ENCODE measurements at places on chromosomes 5 and 9. TPM values are rescaled to one million over a fixed set of nuclear protein-coding genes. Genes with fewer than 3 reads are reported as not detected.

SVEP1 gene
- 359 TPM for total RNA-seq

PLEKHG4B gene
- total RNA-seq = not detected

ADAMTS2 gene
- 79.4 TPM for total RNA-seq

MARCOL gene
- total RNA-seq = not detected

DNA sequence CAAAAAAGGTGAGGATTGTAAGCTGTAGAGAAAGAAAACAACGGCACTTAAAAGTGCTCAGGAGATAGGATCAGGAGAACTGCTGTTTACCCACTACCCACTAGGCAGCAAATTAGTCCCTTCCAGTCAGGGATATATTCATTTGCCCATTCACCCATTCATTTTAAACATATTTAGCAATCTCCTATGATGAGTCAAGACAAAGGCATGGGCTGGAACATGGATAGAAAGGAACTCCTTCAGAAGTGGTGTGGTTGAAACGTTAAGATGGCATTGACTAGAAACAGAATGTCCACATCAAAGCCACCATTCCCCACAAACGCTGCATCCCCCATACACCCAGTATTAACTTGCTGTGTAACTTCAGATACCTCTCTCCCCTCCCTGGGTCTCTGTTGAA is 225.7 kb downstream of the ASTN2 start:
- DNase-seq = no peak

- no peak for DNase-seq
Observed at GRCh38 chr9:121672213-121672612, 20.8 kb downstream of the DAB2IP start.

DNA sequence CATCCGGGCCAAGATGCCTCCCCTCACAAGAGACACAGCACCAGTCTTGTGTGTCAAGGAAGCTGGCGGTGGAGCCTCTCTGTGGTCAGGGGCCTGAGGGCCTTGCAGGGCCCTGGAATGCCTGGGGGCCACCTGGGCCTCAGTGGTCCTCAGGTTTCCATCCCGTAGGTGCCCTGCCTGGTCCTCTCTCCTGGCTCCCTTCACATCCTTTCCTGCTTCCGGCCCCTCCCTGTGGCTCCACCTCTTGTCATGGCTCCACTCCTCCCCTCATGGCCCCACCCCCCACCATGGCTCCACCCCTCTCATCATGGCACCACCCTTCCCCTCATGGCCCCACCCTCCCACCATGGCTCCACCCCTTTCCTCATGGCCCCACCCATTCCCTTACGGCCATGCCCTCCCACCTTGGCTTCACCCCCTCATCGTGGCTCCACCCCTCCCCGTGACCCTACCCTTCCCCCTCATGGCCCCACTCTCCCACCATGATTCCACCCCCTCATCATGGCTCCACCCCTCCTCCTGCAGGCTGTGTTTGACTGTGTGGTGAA is 175.8 kb downstream of the CACNA1B start:
- no peak for DNase-seq

- no peak for DNase-seq
Observed at GRCh38 chr5:38257308-38258041, 884 bp upstream of the EGFLAM start.

DNA sequence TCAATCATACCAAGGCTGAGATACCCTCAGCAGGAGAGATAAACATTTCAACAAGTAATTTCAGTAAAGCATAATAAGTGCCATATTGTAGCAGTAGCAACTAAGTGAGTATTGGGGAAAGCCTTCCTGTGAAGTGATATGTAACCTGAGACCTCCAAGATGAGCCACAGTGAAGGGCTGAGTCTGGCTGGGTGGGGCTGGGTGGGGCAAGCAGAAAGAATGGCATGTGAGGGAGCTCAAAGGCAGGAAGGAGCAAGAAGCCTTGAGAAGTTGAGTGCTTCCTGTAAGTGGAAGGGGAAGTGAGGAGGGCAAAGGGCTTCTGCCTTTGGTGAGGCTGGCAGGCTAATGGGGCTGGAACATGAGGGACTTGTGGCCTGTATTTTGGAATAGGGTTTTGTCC is 19.7 kb upstream of the ASTN2 start:
- no peak for DNase-seq

DNA sequence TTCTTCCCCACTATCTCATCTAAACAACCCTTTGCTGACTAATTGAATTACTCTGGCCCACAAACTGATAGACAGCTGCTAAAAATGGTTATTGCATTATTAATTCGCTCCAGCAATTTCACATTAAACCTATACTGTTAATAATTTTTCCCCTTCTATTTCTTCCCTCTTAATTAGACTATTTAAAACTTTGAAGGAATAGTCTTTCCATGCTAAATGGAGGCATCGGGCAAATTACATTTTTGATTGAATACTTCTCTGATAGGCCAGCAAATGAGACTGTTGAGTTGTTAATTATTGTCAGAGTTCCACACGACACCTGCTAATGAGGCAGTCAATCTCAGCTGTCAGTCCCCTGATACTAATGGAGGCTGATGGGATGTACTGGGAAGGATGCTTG is 242.5 kb downstream of the TRIM32 start:
- DNase-seq = no peak

DNA sequence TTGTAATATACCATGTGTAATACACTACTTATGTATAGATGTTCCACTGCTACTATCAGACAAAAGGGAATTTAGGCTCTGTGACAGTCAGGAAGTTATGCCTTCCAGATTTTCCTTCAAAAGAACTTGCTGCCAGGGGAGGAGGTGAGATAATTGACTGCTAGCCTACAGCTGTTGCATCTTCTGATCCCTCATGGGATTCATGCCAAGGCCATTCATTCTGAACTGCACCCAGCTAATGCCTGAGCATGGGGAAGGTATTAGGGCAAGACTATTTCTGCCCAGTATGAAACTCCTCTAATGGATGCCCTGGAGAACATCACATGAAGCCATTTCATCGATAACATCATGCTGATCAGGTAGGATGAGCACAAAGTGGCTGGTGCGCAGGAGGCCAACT is 746.5 kb upstream of the ZNF608 start:
- DNase-seq = no peak

GRCh38 chr5:156691572-156691971 is 158.5 kb upstream of the PPP1R2B start:
- no peak for DNase-seq

GRCh38 chr5:72107131-72107900 is at the start of gene MAP1B:
TSS of gene MAP1B (plus strand) at chr5:72107475. CDS start at chr5:72107532, 57 bp downstream.
- no peak for DNase-seq

- DNase-seq = no peak
Observed at GRCh38 chr5:132421462-132421861, 52.0 kb downstream of the SLC22A5 start.

GRCh38 chr5:154412316-154412715 is 33.5 kb upstream of the SAP30L start:
- DNase-seq = no peak

DNA sequence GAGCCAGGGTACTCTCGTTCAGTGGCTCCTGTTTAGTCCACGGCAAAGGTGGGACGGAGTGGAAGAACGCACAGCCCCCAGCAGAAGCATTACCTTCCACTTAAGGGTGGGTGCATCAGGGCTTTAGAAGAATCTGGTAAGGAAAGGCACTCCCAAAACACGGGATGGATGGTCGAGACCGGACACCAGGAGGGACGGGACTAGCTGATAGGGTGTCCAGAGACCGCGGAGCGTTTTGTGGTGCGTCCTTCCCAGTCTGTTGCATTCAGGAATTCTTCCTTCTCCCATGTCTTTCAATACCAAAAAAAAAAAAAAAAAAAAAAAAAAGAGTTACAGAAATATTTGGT is 545 bp upstream of the CTSV start:
- DNase-seq = no peak

DNA sequence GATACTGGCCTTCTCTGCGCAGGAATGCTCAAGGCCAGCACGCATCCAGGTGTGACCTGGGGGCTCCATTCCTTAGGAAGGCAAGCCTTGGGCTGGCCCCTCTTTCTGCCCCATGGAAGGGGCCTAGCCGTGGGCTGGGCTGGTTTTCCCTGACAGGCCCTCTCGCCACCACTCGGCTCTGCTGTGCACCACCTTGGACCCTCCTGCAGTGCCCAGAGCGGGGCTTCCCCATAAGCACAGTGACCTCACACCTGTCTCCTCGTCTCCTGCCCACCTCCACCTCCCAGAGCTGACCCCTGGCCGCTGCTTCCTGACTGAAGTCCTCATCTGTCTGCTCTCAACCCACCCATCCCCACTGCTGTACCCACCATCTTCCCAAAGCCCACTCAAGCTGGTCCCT is 21.1 kb downstream of the UNC5A start:
- no peak for DNase-seq

- no peak for DNase-seq
Observed at GRCh38 chr9:123867034-123867433, 62.9 kb downstream of the DENND1A start.
